ENCODE measurements at places on chromosomes 5 and 9.

DNA sequence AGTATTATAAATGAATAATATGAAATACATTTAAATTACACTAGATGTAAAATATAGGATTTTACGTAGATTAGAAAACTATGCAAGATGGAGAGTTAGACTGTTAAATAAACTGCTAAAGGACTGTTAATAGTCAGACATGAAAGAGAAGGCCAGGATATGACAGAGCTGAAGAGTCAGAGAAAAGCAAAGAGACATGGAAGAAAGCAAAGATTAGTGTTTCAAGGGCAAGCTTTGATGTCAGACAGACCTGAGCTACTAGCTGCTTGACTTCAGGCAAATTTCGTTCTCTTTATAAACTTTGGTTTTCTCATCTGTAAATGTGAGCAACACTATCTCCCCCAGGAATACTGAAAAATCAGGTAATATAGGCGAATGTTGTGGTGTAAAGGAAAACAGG, 161.3 kb downstream of the RAPGEF6 start:
- no peak for DNase-seq

GRCh38 chr9:107153336-107153735, 129.7 kb upstream of the RAD23B start:
- no peak for DNase-seq

DNA sequence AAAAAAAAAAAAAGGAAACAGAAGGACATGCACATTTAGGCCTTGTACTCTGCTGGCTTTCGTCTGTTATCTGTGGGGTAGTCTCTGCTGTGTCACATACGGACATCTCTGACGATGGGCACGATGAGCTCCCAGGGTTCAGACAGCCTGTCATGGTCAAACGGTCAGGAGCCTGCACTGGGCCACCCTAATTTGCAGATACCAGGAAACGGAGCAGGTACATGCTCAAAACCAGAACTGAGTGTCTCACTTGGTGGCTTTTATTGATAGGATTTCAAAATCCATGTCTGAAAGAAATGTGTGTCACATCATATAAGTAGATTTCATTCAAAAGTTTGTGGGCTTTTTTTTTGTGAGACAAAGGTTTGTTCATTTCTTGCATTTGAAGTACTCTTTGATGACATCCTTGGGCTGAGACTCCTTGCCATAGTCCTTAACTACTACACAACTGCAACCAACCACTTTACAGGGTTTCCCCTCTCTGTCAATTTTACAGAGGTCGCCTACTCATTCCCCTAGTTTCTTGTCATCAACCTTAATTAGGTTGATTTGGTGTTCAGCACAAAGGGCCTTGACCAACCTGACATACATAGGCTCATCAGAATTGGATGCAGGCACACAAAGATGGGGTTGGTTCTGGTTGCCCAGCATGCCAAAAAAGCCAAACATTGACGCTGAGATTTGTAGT, 9.0 kb downstream of the CKMT2 start:
- DNase-seq = no peak

DNA sequence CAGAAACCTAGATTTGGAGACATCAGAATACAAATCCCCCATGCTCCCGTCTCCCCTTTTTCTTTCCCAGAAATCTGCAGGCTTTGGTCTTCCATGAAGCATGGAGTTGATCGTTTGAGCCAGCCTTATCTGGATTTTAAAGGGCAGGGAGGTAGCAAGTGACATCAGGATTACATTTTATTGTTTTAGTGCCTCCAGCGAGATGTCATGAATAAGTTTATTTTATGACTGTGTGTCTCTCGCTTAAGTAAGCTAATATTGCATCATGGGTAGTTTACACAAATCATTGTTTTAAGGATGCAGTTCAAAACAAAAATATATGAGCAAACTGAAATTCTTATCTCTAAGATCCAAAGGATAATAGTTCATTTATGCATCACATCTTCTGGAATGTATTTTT, 50.7 kb upstream of the TNFSF8 start:
- no peak for DNase-seq

GRCh38 chr9:20651939-20652338, 29.6 kb upstream of the MLLT3 start:
- DNase-seq = no peak

- DNase-seq = peak; percentile 64
These were observed at the start of gene PIP5KL1 for GRCh38 chr9:127930231-127931091. PIP5KL1 (minus strand) TSS chr9:127930777; CDS start chr9:127930752, 25 bp downstream.

GRCh38 chr5:171523781-171524180, 104.3 kb downstream of the FGF18 start:
- DNase-seq = no peak

DNA sequence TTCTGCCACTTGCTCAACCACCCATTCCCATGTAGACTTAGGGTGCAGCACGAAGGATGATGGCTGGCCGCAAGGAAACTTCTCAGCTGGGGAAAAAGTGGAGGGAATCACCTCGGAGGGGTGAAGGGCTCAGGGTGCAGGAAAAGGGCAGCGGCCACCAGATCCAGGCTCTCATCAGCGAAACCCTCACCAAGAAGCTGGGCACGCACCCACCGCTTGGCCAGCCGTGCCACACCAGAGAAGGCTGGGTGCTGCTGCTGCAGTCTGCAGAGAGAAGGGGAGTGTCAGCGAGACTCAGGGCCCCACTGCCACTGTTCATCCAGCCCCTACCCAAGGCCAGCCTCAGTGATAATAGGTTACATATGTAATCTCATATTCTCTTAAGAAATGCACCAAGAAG, 8.6 kb downstream of the NOL6 start:
- no peak for DNase-seq

DNA sequence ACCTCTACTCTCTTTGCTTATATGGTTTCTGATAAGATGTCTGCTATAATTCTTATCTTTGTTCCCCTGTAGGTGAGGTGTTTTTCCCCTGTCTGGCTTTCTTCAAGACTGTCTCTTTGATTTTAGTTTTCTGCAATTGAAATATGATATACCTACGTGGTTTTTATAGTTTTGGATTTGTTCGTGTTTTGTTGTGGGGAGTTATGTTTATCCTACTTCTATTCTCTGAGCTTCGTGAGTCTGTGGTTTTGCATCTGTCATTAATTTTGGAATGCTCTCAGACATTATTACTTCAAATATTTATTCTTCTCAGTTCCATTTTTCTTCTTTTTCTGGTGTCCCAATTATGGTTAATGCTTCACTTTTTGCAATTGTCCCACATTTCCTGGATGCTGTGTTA, 521.3 kb downstream of the KCTD16 start:
- DNase-seq = no peak

- DNase-seq = no peak
These were observed 226.1 kb downstream of the NR3C1 start for GRCh38 chr5:143177263-143177983.

- no peak for DNase-seq
These were observed 25.2 kb upstream of the TNFAIP8 start for GRCh38 chr5:119330367-119331183.

GRCh38 chr5:119293516-119293829, 62.3 kb upstream of the TNFAIP8 start:
- DNase-seq = no peak

GRCh38 chr5:51678330-51678729, 295.1 kb downstream of the ISL1 start:
- no peak for DNase-seq

- peak; percentile 20 for DNase-seq
These were observed at the start of gene CLIC3 for GRCh38 chr9:136996361-136997292. CLIC3 (minus strand) TSS chr9:136996568; CDS start chr9:136996543, 25 bp downstream.

GRCh38 chr5:174410716-174411478, 313.5 kb upstream of the MSX2 start:
- DNase-seq = no peak

GRCh38 chr5:156119692-156120091, 207.3 kb upstream of the SGCD start:
- no peak for DNase-seq

GRCh38 chr9:122897969-122898368, 7.2 kb downstream of the RC3H2 start:
- no peak for DNase-seq

DNA sequence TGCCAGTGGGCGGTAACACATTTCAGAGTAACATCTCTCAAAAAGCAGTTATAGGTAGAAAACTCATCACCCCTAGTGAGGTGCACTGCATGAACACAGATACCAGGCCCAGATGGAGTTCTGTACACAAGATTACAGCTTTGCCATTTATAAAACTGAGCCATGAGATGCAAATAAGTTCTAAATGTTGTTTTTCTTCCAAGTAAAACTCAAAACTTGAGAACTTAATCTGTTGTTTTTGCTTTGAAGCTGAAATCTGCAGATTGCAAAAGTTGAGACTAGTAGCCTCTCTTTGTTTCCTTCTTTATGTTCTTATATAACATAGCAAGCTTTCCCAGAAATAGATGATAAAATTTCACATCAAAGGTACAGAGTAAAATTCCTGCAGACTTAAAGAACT, 434.1 kb downstream of the PLK2 start:
- no peak for DNase-seq

GRCh38 chr5:79077680-79078365, 8.3 kb downstream of the BHMT2 start:
- no peak for DNase-seq

DNA sequence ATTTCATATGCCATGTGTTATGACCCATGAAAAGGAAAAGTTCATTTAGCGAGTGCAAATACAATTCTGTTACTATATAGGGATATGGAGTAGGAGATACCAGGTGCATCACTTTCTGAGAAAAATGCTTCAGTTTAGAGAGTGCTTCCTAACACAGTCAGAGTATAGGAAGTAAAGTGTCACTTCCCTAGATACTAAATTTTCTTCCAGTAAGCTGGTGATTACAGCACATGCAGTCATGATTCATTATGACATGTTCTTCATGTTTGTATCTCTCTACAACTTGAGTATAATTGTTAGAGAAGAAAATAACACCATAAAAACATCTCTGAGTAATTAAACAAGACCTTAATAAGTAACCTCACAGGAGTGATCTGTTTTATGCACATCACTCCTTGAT, 837.0 kb downstream of the DNAH5 start:
- DNase-seq = no peak

DNA sequence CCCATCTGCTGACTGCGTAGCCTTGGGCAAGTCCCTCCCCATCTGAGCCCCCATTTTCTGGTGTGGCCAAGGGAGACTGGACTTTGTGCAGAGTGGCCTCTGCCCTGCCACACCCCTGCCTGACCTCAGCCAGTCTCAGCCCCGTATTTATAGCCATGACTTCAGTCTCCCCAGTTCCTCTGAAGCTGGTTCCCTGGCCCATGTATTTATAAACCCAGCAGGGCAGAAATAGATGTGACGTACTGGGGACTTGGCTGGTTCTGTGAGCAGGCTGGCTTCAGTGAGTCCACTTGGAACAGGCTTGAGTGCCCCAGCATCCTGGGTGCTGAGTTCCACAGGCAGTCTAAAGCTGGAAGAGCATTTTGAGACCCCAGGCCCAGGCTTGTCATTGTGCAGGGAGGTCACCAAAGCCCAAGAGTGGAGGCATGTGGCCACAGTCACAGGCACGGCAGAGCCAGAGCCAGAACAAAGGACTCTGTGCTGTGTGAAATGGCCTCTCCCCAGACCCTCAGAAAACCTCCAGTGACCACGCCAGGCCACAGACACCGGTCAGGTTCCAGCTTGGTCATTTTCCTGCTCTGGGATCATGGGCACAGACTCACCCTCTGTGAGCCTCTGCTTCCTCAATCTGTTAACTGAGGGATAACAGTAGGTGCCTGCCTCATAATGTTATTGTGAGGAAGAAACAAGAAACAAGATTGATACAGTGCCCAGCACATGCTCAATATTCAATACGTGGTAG, 30.4 kb upstream of the SYNPO start:
- no peak for DNase-seq

- DNase-seq = no peak
These were observed 3.9 kb upstream of the NFIB start for GRCh38 chr9:14317667-14318320.
